ENCODE measurements at places on chromosomes 1 and 21.
A peak's percentile ranks its signal among the peaks of the same experiment; 100 is the strongest.

- DNase-seq = no peak
Observed at GRCh38 chr1:221497046-221497445, 244.8 kb downstream of the DUSP10 start.

GRCh38 chr1:201937624-201938213, 8.6 kb downstream of the LMOD1 start:
- no peak for DNase-seq

DNA sequence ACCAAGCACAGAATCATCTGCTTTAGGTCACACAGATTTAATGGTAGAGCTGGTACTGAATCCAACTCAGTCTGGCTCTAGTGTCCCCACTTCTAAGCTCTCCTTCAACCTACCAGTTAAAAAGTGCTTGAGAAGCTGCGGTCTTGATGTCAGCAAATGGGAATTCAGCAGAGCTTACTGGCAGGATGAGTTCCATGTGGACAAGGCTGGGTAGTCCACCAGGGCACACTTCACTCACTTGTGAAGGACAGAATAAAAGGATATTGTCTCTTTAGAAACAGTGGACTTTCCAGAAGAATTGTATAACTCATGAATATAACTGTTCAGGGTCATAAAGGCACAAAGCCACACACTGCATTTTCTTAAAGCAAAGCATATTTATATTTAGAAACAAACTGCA, 35.1 kb upstream of the GUCA2B start:
- no peak for DNase-seq

DNA sequence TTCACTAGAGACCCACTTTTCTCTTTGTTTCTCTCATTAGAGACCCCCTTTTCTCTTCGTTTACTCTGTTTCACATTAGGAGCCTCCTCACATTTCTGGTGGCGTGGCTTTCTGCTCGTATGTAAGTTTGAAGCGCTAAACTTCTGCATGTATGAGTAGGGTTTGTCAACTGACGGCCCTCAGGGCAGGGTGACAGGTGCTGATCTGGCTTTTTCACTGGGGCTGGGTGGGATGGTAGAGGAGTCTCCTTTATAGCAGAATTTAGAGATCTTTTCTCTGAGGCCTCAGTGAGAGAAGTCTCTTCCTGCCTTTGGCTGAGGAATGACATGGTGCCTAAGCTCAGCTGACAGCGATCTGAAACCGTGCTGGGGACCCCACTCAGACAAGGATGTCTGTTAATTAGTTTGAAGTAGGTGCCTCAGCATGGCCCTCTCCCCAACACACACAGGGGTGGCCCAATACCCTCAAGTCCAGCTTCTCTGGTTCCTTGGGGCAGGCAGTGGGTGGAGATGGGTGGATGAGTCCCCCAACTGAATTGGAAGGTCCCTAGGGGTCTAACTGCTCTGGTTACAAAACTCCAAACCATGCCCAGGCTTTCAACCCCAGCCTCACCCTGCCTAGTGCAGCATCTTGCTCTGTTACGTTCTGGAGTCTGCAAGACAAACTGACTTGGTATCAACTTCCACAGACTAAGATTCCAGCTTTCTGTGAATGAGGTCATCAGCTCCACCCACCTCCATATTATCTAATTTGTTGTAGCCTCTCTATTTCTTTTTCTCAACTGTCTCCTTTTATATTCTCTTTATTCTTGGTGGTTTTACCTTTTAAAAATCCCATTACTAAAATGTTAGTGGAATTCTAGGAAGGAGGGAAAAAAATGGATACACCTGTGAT, 3.2 kb downstream of the SLC1A7 start:
- DNase-seq = no peak

GRCh38 chr21:14762734-14763694, 216.9 kb upstream of the SAMSN1 start:
- no peak for DNase-seq

GRCh38 chr1:40847023-40847745, 15.0 kb downstream of the CITED4 start:
- no peak for DNase-seq

DNA sequence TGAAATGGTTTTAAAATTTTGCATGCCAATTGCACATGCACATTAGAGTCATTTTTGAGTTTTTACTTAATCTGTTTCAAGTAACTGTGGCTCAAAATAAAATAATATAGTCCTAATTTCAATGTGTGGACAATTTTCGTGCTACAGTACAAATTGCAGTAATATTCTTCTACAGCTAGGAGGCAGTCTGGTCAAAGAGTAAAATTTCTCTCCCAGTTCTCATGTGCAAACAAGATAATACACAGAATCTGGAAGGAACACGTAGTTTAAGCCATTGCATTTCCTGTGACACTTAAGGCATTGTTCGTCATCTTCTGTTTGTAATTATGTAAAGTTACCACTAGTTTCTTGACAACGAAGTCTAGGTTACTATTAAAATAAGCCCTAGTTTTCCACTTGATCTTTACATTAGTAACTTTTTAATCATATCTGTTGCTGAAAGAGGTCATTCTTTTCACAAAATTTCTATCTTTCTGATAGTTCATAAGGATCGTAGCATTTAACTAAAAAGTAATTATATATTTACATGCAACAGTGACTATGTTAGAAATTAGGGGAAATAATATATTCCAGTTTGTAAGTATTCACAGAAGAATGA, 28.9 kb downstream of the ODR4 start:
- peak; percentile 16 for DNase-seq

DNA sequence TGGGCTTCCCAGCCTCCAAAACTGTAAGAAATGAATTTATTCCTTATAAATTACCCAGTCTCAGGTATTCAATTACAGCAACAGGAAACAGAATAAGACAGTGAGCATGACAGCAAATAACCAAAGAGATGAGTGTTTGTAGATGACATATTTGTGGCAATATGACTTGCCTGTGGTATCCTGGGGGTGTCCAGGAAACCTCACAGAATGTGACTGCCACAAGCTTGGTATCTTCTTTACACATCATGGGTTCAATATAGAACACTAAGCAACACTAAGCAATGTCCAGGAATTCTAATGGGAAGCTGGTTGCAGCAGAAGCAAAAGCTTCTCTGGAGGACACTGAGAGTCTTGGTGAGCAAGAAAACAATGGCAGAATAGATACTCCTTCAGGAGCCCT, 236.4 kb upstream of the BEND5 start:
- no peak for DNase-seq

DNA sequence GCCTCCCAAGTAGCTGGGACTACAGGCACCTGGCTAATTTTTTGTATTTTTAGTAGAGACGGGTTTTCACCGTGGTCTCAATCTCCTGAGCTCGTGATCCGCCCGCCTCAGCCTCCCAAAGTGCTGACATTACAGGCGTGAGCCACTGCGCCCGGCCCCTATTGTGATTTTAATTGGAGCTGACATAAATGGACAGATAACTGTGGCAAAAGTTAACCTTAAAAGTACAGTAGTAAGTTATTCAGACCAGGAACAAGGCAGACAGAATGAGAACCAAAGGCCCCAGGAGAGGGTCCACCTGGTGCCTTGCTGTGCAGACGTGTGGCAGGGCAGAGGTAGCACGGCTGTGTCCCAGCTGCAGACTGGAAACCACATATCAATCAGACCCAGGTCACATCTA, 11.0 kb downstream of the TMEM201 start:
- DNase-seq = no peak

- DNase-seq = peak; percentile 6
Observed at GRCh38 chr1:154765970-154766369, 104.1 kb downstream of the KCNN3 start.

GRCh38 chr1:244239261-244239770, 188.2 kb downstream of the ZBTB18 start:
- DNase-seq = no peak

DNA sequence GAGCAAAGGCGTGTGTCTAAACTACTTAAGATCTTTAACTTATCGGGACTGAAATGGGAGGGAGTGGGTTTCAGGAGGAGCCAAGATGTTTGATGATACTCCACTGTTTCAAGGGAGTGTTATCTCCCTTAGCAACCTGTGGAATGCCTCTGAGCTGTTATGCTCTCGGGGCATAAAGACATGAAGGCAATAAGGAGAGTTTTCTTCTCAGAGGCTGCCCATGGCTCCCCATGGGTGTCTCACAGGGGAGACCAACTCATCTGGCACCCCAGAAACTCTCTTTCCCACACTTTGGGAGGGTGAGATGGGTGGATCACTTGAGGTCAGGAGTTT, 130.0 kb downstream of the LIPI start:
- DNase-seq = no peak
